T-cell (primary cell): ENCODE measurements at places on chromosomes 6 and 20. TPM values are rescaled to one million over a fixed set of nuclear protein-coding genes. Genes with fewer than 3 reads are reported as not detected.
A peak's percentile ranks its signal among the peaks of the same experiment; 100 is the strongest.

The SLC22A16 gene
- total RNA-seq = not detected

DNA sequence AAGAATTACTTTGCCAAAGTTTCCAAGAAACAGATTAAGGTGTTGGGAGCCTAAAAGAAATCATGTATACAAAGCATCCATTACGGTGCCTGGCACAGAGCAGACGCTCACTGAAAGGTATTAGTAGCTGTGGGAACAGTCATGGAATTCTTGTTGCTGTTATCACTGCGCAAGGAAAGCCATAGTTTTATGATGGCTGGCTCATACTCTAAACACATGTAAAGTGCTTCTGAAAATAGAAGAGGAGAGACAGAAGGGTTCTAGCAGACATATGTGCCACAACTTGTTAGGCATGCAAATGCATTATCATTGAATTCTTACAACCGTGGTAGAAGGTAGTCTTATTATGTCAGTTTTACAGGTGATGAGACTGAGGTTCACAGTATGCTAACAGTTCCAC, 112.4 kb downstream of the TENT5A start:
- H3K4me1 ChIP-seq = no peaks in the 10 kb centered on the region
- no peak for DNase-seq
- no peak overlapping the region for H3K4me3 ChIP-seq
- H3K27ac ChIP-seq = no peak overlapping the region

- peaks cover 5% of the 10 kb centered on the region for H3K27me3 ChIP-seq
- no peak overlapping the region for H3K27ac ChIP-seq
- H3K36me3 ChIP-seq = no peaks in the 10 kb centered on the region
- no peak for DNase-seq
- H3K4me1 ChIP-seq = no peaks in the 10 kb centered on the region
Measured at GRCh38 chr20:39378776-39379175, 416.6 kb downstream of the DHX35 start.

DNA sequence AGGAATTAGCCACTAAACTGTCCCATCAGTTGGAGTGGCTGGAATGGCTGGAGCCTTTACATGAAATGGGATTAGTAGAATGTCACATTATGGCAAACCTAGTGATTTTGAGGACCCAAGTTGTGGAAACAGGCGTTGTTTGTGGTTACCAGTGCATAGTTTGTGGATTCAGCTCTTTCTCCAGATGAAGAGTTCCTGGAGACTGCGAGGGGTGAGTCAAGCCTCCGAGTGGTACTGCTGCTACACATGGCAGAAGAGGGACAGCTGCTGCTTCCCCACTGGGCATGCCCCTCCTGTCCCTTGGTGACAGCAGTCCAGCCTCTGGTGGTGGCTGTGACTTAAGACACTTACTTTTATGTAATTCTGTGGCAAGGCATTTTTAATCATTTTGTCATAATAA, 94.2 kb upstream of the SCP2D1 start:
- H3K4me1 ChIP-seq = no peaks in the 10 kb centered on the region
- no peak overlapping the region for H3K4me3 ChIP-seq
- DNase-seq = no peak
- H3K36me3 ChIP-seq = peaks cover 6% of the 10 kb centered on the region
- H3K27me3 ChIP-seq = no peaks in the 10 kb centered on the region
- no peak overlapping the region for H3K27ac ChIP-seq

DNA sequence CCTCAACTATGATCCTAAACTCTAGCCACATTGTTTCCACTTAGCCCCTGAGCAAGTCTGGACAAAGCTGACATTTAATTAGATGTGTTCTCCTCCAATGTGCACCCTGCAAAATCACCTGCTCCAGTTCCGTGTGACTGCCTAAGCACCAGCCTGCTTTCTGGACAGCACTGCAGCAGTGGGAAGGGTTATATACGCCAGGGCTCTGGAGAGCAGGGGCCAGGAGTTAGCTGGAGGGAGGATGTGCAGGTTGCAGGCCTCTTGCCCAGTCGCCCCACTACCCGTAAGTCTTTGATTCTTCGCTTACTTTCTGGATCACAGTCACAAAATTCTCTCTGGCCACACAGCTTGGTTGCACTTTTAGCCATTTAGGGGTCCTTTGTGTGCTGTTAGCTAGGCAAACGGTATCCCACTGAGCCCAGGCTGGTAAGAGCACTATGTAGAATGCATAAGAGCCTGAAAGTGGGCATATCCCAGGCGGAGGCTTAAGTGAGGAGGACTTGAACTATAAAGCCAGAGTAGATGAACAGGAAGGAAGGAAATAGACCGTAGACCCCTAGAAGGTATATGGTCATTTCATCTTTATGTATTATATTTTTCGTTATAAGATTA, 10.7 kb upstream of the PLEKHG1 start:
- H3K36me3 ChIP-seq = no peaks in the 10 kb centered on the region
- H3K27me3 ChIP-seq = no peaks in the 10 kb centered on the region
- no peak overlapping the region for H3K27ac ChIP-seq
- DNase-seq = no peak

GRCh38 chr6:16496991-16497801, 258.8 kb downstream of the GMPR start:
- no peak for DNase-seq
- H3K27ac ChIP-seq = no peak overlapping the region
- H3K4me3 ChIP-seq = no peak overlapping the region
- no peaks in the 10 kb centered on the region for H3K27me3 ChIP-seq

- no peaks in the 10 kb centered on the region for H3K4me1 ChIP-seq
- DNase-seq = no peak
- H3K4me3 ChIP-seq = no peak overlapping the region
- no peak overlapping the region for H3K27ac ChIP-seq
Measured at GRCh38 chr20:1875762-1876161, 19.4 kb upstream of the SIRPA start.

GRCh38 chr6:121670511-121670910, 235.1 kb downstream of the GJA1 start:
- no peaks in the 10 kb centered on the region for H3K36me3 ChIP-seq
- H3K27ac ChIP-seq = no peak overlapping the region
- no peaks in the 10 kb centered on the region for H3K4me1 ChIP-seq

The CST11 gene
- not detected for total RNA-seq

GRCh38 chr6:150070236-150070818, 1.4 kb upstream of the ULBP3 start:
- H3K27me3 ChIP-seq = peaks cover 29% of the 10 kb centered on the region
- H3K4me3 ChIP-seq = no peak overlapping the region
- H3K27ac ChIP-seq = no peak overlapping the region
- DNase-seq = no peak
- H3K36me3 ChIP-seq = no peaks in the 10 kb centered on the region

DNA sequence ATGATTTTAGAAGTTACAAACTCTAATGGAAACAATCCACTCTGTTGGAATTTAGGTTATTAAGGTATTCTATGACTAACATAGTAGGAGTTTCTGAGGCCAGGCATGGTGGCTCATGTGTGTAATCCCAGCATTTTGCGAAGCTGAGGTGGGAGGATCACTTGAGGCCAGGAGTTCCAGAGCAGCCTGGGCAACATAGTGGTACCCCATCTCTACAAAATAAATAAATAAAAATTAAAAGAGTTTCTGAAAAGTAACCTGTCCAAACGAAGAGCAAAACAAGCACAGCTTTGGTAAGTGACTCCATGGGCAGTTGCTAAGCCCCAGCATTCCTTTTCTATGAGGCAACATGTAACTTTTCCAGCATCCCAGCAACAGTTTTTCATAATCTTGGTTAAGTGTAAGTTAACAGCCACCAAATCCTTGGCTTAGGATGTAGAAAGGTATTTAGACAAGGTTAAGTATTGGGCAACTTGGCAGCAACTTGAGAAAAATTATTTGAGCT, 86.3 kb downstream of the SOX4 start:
- no peaks in the 10 kb centered on the region for H3K36me3 ChIP-seq
- H3K4me1 ChIP-seq = no peaks in the 10 kb centered on the region
- no peak overlapping the region for H3K27ac ChIP-seq
- H3K4me3 ChIP-seq = no peak overlapping the region

The RBM24 gene
- 0.19 TPM for total RNA-seq

The KIFC1 gene
- 1.1 TPM for total RNA-seq

- no peaks in the 10 kb centered on the region for H3K4me1 ChIP-seq
- no peak overlapping the region for H3K27ac ChIP-seq
- H3K27me3 ChIP-seq = no peaks in the 10 kb centered on the region
- no peak overlapping the region for H3K4me3 ChIP-seq
- no peaks in the 10 kb centered on the region for H3K36me3 ChIP-seq
- no peak for DNase-seq
Measured at GRCh38 chr20:32806356-32806755, 13.4 kb upstream of the MAPRE1 start.

DNA sequence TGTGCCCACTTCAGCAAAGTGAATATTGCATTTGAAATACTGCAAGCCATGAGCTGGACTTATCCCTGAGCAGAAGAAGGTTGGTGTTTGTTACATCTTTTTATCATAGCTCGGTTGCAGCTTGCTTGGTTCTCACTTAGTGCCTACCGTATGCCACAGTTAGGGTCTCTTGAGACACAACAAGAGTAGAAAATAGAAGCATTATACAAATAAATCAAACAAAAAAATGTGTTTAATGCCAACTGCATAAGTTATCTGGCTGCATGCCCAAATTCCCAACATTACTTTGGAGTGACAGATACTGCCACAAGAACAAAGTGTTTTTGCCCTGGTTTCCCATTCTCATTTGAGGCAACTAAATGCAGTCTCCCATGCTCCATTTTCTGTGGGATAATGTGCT, 53.9 kb upstream of the LAMP5 start:
- DNase-seq = no peak
- no peaks in the 10 kb centered on the region for H3K27me3 ChIP-seq
- H3K4me1 ChIP-seq = no peaks in the 10 kb centered on the region
- no peak overlapping the region for H3K27ac ChIP-seq
- no peaks in the 10 kb centered on the region for H3K36me3 ChIP-seq
- H3K4me3 ChIP-seq = no peak overlapping the region

The RAET1E gene
- not detected for total RNA-seq

DNA sequence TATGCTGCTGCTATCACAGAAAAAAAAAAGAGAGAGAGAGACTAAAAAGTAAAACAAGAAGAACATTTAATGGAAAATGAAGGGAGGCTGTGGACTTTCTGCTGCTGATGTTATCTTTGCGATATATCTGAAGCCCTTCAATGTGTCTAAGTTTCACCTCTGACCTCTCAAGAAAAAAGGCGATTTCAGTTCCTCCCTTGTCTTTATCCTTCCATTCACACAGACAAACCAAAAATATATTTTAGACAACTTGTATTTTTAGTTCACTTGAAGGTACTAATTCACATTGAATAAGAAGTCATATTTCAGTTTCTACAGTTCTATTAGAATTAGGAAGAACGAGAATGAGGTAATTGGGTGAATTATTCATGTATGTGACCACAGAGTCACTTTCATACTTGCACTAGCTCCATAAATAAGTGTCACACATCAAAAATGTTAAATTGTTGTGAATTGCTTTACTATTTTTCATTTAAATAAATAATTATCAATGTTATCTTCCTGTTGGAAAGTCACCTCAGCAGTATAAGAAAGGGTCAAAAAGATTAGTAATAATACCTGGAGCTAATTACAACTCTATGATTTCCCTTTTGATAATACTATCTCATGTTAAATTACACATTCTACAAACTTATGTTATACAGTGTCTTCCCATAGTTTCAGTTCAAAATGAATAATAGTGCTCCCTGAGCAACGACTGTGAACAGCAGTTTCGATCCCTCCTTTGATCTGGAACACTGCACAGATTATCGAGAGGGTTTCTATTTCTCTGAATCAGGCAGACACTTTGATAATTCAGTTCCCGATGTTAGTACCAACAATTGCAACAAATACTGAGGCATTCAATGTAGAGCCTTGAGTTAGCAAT, 85.2 kb upstream of the PLCB4 start:
- H3K27ac ChIP-seq = no peak overlapping the region
- no peak for DNase-seq
- H3K4me1 ChIP-seq = no peaks in the 10 kb centered on the region
- H3K27me3 ChIP-seq = no peaks in the 10 kb centered on the region
- H3K36me3 ChIP-seq = no peaks in the 10 kb centered on the region
- no peak overlapping the region for H3K4me3 ChIP-seq

The ATXN1 gene
- total RNA-seq = 82.7 TPM

DNA sequence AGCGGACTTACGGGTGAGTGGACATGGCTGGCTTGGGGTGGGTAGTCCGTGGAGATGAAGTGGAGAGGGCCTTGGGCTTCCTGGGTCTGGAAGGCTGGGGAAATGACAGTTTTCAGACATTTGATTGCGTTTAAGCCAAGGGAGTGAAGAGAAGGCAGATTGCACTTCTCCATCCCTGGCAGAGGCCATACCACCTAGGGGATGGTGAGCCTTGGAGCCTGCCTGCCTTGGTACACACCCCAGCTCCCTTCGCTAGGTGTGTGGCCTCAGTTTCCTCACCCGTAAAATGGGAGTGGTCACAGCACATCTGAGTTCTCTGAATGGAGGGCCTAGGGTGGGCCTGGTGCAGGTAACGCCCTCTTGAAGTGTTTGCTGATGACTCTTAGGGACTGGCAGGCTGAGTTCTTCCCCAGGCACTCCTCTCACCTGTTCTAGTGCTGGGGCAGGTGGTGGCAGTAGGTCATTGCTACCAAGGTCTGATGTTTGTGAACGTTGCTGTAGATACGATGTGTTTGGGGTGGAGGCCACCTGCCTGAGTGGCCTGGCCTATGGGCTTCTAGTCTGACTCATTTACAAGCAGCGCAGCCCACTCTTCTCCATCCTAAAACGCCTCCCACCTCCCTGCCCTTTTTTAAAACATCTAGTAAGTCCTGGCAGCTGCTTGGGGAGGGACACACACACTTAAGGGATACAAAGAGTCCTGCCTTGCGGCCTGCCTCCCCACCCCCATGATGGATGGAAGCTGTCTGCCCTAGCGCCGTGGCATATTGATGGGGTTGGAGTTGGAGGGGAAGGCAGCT, 2.3 kb downstream of the RBM38 start:
- DNase-seq = no peak
- peak overlapping the region; percentile 93 for H3K27ac ChIP-seq
- no peaks in the 10 kb centered on the region for H3K27me3 ChIP-seq
- peaks cover 46% of the 10 kb centered on the region for H3K4me1 ChIP-seq
- peaks cover 46% of the 10 kb centered on the region for H3K36me3 ChIP-seq
- H3K4me3 ChIP-seq = peak overlapping the region; percentile 93

DNA sequence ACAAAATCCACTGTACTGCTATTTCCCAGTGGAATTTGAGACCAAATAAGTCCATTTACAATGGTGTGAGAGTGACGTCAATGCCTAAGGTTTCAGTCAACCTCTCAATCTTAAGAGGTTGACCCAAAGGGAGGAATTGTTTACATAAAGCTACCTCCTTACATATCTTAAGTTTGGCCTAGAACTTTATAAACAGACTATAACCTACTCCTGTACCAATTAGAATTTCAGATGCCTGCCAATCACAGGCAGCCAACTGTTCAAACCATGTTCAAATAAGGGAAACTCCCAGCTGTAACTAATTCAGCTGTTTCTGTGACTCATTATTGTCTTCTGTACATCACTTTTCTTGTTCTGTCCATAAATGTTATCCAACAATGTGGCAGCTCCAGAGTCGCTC, 14.5 kb downstream of the LGSN start:
- H3K4me1 ChIP-seq = no peaks in the 10 kb centered on the region
- no peak overlapping the region for H3K27ac ChIP-seq
- H3K27me3 ChIP-seq = no peaks in the 10 kb centered on the region

- H3K4me3 ChIP-seq = no peak within 1 kb of the TSS
- peaks cover 14% of the 10 kb centered on the region for H3K27me3 ChIP-seq
- no peak within 1 kb of the TSS for H3K27ac ChIP-seq
- no peaks in the 10 kb centered on the region for H3K4me1 ChIP-seq
- no peaks in the 10 kb centered on the region for H3K36me3 ChIP-seq
- no peak for DNase-seq
Measured at GRCh38 chr20:9068841-9069663, at the start of gene PLCB4. PLCB4 (plus strand) TSS chr20:9069087; CDS start chr20:9307815, 238,728 bp downstream.

The LAMP5 gene
- total RNA-seq = not detected

The WFDC2 gene
- not detected for total RNA-seq

GRCh38 chr6:451847-452246, 60.3 kb downstream of the IRF4 start:
- no peak for DNase-seq
- H3K4me3 ChIP-seq = no peak overlapping the region
- no peaks in the 10 kb centered on the region for H3K36me3 ChIP-seq
- no peak overlapping the region for H3K27ac ChIP-seq
- H3K4me1 ChIP-seq = peaks cover 16% of the 10 kb centered on the region
